ENCODE measurements at places on chromosomes 11 and 22.

- no peak for DNase-seq
Measured at GRCh38 chr11:124742555-124742954, 2.8 kb downstream of the NRGN start.

DNA sequence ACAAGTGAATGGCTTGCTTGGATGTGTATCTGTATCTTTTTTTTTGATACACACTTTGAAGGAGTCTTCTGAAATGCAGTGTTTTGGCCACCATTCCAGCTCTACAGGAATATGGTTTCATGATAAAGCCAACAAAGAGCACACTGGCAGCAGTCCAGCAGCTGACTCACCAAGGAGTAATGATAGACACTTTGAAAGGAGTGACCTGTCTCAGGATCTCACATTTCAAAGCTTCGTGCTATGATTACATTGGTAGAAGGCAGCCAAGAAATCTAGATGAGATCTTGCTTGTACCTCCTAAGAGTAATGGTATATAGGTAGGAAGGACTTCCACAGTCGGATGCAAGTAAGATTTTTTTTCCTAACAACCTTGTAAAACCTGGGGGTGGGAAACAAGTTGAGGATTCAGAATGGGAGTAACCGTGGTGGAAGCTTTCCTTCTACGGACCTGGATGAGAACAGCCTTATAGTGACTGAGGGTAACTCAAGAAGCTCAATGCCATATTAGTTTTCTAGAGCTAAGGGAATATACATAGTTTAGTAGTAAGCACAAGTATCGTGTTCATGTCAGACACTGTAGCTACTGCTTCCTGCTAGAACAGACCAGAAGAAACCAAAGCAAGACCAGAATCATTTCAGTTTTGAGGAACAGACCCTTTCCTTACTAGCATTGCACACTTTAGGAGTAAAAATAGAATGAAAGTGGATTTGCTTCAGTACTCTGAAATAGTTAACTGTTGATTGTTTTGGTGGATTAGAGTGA lies 25.0 kb downstream of the MTMR3 start:
- DNase-seq = no peak

GRCh38 chr11:289398-289711 lies 429 bp downstream of the PGGHG start:
- DNase-seq = no peak

- no peak for DNase-seq
Measured at GRCh38 chr22:50581031-50581949, 1.4 kb downstream of the CHKB start.

DNA sequence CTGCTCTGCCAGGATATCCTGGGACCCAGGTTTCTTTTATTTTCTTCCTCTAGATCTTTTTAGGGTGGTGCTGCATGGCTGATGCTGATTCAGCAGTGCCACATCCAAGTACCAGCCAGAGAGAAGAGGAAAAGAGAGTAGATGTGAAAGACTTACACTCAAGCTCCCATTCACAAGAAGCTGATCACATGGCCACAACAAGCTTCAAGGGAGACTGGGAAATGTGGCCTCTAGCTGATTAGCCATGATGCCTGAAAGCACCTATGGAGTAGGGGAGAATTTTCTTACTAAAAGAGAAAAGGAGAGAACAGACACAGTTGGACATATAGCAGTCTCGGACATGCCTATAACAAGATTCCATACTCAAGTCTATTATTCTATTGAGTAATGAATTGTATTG lies 34.4 kb upstream of the FJX1 start:
- DNase-seq = no peak

- peak; percentile 22 for DNase-seq
Measured at GRCh38 chr11:70265341-70265740, 5.1 kb upstream of the PPFIA1 start.

- DNase-seq = no peak
Measured at GRCh38 chr11:79472819-79473529, 32.1 kb upstream of the TENM4 start.

DNA sequence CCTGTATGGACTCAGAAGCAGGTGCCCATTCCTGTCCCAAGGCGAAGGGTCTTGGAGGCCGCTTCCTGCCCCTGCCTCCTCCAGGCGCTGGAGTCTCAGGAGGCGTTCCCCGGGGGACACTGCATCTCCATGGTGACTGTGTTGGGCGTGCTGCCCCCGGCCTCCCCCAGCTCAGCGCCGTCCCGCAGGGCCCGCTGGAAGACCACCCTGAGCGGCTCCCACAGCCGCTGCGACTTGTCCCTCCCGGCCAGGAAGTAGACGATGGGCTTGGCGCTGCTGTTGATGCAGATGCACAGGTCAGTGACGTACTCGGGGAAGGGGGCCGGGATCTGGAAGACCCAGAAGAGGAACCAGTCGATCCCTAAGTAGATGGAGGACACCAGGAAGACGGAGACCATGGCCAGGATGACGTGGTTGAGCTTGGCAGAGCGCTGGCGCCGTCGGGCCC lies 7.8 kb downstream of the MRGPRF start:
- no peak for DNase-seq

- DNase-seq = no peak
Measured at GRCh38 chr22:29691636-29692326, 28.0 kb upstream of the CABP7 start.

GRCh38 chr11:123145220-123145619 lies 49.8 kb downstream of the CLMP start:
- DNase-seq = no peak

DNA sequence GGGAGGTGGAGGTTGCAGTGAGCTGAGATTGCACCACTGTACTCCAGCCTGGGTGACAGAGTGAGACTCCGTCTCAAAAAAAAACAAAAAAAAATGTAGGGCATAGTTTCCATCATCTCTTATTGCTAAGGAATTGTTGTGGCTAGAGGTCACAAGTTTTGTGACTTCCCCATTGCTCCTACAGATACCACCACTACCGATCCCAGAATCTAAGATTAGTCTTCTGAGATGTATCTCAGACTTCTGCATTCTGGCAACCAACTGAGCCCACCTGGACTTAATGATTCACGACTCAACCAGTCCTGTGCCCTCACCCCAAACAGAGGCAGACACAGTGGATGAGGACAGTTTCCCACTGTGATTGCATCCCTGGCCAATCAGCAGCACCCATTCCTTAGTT lies 148.9 kb downstream of the NECTIN1 start:
- no peak for DNase-seq

- DNase-seq = no peak
Measured at GRCh38 chr22:30416403-30416802, 9.2 kb upstream of the MTFP1 start.

DNA sequence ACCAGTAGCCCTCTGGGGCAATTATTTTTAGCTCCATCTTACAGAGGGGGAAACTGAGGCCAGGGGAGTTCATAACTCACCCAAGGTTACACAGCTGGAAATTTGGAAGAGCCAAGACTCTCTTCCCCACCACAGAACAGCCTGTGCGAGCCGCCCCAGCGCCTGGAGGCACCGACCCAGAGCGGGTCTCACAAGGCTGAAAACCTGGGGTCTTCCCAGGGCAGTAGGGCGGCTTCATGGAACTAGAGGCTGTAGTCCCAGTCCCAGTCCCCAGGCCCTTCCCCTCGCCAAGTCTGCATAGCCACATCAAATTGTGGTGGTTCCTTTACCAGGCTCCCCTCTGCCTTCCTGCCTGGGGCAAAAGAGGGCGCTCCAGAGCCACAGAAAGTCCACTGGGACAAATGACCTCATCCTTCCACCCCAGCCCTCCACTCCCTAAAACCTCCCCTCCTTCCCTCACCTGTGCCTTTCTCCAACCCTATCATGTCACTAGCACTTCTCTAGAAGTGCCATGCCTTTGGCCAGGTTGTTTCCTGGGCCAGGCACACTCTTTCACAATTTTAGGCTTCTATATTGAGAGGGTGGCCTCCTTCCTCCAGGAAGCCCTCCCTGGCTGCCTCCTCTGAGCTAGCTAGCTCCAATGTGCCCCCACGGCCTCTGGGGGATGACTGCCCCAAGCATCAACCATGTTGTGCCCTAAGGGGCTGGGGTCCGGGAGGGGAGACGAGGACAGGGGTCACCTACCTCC lies 15.2 kb upstream of the CDC42EP1 start:
- no peak for DNase-seq

- DNase-seq = no peak
Measured at GRCh38 chr11:133239575-133239974, 292.7 kb downstream of the OPCML start.

DNA sequence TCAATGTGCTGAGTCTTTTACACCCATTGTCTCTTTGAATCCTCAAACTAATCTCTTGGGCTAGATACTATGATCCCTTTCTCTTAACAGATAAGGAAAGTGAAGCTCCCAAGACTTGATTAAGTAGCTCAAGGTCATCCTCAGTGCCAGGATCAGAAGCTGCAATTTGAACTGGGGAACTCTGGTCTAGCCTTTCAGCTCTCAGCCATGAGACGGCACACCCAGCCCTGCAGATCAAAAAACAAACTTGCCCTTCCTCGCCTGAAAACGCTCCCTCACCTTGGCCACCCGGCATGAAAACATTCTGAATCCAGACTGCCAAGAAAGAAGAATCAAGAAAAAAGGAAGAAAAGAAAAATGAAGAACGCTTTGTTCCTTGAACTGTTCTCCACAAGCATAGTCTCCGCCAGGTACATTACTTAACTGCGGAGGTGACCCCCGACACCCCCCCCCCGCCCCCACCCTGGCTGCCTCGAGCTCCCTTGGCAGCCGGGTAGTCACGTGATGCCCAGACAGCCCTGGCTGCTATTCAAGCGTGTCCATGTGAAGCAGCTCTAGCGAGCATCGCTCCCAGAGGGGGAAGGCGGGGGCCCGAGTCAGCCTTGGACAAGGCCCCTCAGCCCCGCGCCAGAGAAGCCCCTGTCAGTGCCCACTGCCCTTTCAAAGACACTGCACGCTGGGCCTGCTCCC lies 451.2 kb downstream of the MIAT start:
- DNase-seq = no peak

DNA sequence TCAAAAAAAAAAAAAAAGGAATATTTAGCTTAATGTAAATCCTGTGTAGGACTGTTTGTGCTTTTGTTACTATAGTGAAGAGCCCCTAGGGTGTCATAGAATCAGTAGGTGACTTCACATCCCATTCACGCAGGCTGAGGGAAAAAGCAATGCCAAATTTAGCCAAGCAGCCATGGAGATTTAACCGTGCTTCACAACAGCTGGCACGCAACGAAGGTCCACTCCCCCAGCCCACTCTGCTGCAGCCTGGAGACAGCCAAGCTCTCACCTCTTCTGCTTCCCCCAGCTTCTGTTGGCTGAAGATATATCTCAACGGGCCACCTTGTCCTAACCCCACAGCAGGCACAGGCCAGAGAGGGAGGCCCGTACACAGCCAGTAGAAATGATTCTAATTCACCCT lies 78.8 kb upstream of the BID start:
- no peak for DNase-seq

GRCh38 chr11:64802370-64803157 lies 450 bp downstream of the MAP4K2 start:
- peak; percentile 62 for DNase-seq

DNA sequence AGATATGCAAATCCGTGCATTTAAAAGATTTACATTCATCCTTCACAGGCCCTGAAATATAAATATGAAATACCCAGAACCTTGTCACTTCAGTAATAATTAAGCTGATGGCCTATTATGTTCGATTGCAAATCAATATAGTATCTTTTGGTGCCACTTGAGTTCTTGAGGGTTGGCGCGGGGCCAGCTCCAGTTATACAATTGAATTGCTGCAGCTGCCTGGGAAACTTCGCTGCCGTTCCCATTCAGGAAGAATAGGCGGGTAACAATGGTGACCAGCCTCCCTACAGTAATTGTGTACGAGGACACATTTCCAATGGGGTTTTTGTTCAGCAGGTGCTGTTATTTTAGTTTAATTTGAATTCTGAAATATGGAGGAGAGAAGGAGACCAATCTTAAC lies 451.2 kb downstream of the INSC start:
- DNase-seq = no peak

GRCh38 chr11:83119216-83119615 lies 37.7 kb upstream of the PCF11 start:
- no peak for DNase-seq

GRCh38 chr11:44608991-44609782 lies 43.7 kb downstream of the CD82 start:
- peak; percentile 75 for DNase-seq

- DNase-seq = no peak
Measured at GRCh38 chr22:47051441-47052071, 289.1 kb downstream of the TBC1D22A start.

DNA sequence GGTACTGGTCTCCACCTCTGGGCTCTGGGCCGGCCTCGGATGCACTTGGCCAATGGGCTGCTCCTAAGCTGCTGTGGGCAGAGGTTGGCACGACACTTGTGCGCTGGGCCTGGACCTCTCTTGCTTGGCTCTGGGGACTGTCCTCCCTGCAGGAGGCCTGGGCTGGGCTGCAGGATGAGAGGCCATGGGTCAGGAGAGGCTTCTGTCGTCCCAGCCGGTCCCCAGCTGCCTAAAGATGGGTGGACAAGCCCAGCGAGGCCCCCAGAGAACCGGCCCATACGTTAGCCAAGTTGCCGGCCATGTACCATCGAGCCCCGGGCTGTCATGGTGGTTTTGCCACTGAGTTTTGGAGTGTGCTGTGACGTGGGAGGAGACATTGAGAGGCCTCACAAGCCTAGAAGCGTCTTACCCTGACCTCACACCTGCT lies 1.6 kb upstream of the CCDC188 start:
- no peak for DNase-seq

DNA sequence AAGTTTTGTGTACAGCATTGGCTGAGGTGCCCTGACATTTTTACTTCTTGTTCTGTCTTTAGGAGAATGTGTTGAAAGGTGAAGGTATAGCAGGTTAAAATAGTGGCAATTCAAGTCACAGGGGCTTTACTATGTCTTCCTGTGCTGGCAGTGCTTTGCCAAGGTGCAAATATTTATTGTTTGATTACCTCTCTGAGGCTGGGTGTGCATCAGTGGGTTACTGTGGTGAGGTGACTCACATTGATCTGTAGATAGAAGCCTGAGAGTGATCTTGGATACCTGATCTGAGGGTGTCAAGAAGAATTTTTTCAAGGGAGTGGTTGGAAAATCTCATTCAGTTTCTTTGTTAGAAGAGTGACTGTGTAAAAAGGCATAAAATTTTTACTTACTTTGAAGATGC lies 90.0 kb downstream of the ARHGAP42 start:
- DNase-seq = no peak

Data from GM06990 (cell line).